ENCODE measurements at places on chromosomes 2 and 18.

DNA sequence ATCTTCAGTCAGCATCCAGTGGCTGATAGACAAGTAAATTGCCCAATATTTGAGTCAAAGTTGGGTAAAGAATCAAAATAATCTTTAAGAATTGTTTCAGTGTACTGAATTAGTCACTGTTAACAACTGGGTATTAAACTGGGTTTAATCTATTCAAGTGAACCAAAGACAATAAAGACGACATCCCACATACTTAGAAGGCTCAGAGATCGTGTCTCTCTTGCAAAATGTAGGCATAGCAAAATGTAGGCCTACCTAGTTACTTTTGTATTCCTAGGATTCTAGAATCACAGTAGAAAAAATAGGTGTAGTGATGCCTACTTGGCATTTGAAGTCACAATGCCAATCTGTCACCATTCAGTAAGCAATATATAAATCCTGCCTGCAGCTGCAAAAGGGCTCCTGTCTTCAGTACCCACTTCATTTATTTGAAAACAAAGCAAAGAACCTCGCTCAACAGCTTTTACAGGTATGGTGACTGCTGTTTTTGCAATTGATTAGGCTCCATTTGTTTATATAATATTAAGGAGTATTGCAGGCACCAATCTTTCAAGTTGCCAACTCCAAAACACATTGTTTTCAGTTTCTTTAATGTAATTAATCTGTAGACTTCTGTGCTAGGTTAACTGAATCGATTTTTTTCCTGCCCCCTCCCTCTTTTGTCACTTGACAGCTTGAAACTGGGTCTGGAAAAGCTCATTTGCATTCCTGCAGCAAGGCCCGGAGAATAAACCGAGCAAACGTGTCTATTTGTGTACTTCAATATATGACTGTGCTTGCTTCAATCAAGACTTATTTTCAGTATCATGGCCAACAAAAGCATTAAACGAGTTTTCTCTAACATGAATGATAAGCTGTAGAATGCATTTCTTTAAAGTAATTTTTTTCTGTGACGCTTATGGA lies 1074.9 kb downstream of the TDRD15 start:
- no peak for DNase-seq

DNA sequence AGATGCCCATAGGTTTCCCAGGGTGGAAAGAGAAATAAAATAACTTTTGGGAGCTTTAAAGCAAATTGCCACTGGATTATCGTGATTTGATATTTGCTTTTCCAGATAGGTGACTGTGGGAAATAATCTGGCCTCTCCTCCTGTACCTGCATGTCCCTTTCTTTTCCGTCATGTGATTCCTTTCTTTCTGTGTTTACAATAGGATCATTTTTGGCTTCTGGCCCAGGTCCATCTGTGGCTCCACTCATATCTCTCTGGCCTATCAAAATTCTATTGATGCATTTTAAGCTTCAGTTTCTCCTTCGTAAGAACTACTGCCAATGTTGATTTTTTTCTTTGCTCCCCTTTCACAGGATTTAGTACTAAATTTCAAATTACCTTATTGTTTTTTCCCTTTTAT lies 153.6 kb downstream of the CCDC85A start:
- DNase-seq, result no peak

GRCh38 chr2:238816291-238816690 lies 31.6 kb upstream of the TWIST2 start:
- DNase-seq, result no peak

- DNase-seq, result no peak
These were observed 243.9 kb upstream of the TANK start for GRCh38 chr2:160916300-160916699.

DNA sequence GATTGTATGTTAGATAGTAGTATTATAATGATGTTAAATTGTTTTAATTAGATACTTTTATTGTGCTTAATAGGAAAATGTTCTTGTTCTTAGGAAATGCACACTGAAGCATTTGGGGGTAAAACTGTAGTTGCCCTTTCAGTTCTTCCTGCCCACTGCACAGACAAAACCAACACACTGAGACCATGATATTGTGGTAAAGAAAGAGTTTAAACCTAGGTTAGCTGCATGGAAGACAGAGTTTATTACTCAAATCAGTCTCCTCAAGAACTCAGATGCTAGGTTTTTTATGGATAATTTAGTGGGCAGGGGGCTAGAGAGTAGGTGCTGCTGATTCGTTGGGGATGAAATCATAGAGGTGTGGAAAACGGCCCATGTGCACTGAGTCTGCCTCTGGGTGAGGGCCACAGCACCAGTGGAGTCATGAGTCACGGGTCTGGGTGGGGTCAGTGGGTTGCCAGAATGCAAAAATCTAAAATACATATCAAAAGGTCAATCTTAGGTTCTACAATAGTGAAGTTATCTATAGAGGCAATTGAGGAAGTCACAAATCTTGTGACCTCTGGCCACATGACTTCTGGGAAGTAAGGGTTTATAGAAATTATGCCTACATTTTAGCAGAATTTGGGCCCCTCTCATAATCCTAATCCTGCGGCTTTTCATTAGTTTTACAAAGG lies 283.4 kb upstream of the FBXO11 start:
- DNase-seq, result no peak

DNA sequence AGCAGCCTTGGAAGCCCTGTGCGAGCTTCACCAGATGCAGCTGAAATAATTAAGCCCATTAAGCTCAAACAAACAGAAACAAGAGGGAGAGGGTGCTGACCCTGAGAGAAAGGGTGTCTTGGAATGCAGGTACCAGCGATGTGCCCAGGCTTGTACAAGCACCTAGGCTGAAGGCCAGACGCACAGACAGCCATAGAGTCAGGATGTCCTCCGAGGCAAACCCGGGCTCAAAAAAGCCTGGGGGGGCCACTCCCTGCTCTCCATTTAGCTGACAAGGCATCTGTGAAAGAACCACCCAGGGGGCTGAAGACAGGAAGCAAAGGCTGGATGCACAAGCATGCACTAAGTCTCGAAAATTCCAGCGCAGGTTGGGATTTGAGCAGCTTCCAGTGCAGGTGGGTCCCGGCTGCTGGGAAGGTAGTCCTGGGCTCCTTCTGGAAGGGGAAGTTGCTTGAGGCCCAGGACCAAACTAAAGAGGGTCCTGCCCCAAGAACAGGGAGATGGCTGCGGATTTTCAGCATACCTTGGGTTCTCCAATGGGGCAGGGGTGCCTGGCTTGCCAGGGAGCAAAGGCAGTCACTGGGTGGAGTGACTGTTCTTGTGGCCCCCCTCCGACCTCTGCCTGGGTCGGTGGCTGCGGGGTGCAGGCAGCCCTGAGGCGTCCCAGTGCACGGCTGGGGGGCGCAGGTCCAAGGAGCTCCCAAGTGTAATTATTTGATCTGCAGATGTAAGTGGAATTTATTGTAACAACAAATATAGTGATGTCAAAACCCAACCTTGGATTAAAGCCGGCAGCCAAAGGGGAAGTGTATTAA lies 5.9 kb downstream of the GBX2 start:
- DNase-seq, result no peak

GRCh38 chr2:181949047-181949446 lies 36.6 kb upstream of the PPP1R1C start:
- peak; percentile 15 for DNase-seq

DNA sequence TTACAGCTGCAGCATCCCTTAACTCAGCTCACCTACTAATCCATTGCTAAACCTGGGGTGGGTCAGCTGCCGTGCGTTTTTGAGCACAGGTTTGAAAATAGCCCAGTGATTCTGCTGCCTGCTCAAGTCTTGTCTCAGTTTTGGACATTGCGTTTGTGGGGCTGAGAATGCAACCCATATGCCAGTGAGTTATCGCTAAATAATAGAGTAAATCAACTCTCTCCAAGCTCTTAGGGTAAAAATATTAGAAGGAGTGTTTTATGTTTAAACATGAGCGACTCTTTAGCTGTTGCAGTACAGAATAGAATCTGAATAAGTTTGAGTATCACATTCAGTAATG lies 2.1 kb downstream of the TSHZ1 start:
- DNase-seq, result no peak

DNA sequence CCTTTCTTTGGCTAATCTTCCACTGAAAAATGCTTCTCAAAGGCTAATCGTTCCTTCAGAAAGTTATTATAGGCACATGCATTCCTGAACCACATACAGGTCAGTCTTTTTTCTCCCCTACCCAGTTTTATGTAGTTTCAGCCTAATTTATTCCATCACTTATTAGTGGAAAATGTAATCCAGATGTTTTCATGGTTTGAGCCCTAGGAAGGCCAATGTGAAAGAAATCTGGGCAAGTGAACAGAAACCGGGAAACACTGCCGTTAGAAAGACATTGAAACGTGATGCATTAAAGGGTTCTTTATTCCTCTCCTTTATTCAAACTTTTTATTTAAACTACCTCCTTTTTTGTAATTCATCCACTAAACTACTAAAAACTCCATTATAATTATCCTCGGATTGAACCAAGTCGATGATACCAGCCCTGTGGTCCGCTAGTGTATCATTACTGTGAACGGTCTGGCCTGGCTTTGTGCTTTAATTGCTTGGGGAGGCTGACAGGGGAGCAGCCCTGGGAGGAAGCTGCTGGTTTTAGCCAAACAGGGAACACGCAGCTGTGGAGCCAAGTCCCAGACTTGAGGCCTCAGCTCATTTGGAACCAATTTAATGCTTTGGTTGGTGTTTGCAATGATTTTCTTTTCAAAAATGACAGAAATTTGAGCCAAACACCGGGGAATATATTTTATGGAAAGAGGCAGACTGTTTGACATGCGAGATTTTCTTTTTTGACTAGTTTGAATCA lies 149.2 kb downstream of the ARHGAP28 start:
- no peak for DNase-seq

- DNase-seq, result no peak
These were observed 12.1 kb downstream of the TMEM131 start for GRCh38 chr2:97983698-97984097.

- no peak for DNase-seq
These were observed 88.1 kb upstream of the SLC8A1 start for GRCh38 chr2:40540026-40540425.

DNA sequence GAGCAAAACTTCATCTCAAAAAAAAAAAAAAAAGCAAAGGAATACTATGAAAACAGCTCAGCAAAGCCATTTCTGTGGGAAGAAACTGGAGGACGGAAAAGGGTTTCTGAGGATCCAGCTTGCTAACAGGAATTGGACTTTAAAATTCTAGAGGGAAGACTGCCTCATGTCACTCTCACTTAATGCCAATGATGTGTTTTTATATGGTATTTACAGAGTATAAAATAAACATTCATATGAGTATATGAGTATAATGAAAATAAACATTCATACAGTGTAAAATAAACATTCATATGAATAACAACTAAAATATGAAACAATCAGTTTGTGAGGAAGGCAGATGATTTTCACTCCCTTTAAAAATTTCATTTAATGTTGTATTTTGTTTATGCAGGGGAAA lies 43.9 kb downstream of the CHMP3 start:
- no peak for DNase-seq

- no peak for DNase-seq
These were observed 276.7 kb downstream of the CALCRL start for GRCh38 chr2:187171318-187171717.

- DNase-seq, result no peak
These were observed 108.6 kb upstream of the CNTNAP5 start for GRCh38 chr2:123916531-123916930.

GRCh38 chr2:181281206-181281832 lies 175.9 kb upstream of the ITGA4 start:
- DNase-seq, result no peak

- no peak for DNase-seq
These were observed 619.6 kb upstream of the TMEFF2 start for GRCh38 chr2:192814376-192814775.

- DNase-seq, result no peak
These were observed 6.4 kb downstream of the MYT1L start for GRCh38 chr2:2324565-2325101.

DNA sequence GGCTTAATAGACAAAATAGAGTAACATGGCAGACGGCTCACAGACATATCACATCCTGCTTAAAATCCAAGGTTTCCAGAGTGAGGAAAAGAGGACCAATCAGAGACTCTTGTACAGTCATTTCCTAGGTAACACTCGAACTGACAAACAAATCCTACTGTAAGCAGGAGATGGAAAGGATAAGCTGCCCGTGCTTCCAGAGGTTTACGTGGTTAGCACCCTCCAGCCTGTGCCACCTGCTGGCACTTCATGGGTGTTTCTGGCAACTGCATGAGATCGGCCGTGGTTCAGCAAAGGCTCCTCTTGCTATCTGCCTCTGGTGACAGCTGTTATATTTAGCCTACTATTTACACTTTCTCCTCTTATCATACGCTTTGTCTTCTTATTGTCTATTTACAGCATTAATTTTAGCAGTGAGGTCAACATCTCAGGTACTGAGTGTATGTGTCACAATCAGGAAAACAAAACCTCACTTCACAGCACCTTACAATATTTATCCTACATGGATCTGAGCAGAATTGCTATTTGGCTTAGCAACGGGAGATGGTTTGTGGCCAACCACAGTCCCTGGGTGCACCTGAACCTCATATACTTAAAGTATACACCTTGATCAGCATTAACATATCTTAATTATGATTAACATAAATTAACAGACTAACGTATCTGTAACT lies 226.9 kb downstream of the TMEM163 start:
- DNase-seq, result no peak

GRCh38 chr2:103664690-103665089 lies 902.9 kb downstream of the TMEM182 start:
- DNase-seq, result no peak

DNA sequence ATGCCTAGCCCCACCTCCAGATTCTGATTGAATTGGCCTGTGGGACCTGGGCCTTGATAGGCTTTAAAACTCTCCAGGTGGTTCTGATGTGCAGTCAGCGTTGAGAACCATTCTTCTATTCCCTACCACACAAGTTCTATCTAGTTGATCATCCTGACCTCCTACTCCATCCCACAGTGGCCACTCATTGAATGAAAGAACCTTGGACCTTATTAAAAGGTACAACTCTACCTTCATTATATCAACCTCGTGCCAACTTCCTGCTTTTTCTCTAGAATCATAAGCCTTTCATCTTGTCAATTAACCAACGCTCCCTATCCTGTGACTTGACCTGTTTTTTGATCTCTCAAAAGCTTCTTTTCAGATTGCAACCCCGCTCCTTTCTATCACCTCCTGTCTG lies 55.8 kb downstream of the SLC40A1 start:
- no peak for DNase-seq

DNA sequence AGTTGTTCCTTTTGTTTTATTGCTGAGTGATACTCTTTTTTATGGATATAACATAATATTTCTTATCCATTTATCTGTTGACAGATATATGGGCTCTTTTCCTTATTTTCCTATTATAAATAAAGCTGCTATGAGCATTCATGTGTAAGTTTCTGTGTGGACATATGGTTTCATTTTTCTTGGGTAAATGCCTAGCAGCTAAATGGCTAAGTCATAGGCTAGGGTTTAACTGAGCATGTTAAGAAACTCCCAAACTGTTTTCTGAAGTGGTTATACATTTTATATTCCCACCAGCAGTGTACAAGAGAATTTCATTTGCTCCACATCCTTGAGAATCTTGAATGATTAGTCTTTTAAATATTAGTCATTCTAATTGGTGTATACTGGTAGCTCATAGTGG lies 786.6 kb upstream of the CDH2 start:
- DNase-seq, result no peak

GRCh38 chr2:205868773-205869333 lies 186.6 kb downstream of the NRP2 start:
- peak; percentile 58 for DNase-seq
